ENCODE measurements at places on chromosomes 12 and 14.

DNA sequence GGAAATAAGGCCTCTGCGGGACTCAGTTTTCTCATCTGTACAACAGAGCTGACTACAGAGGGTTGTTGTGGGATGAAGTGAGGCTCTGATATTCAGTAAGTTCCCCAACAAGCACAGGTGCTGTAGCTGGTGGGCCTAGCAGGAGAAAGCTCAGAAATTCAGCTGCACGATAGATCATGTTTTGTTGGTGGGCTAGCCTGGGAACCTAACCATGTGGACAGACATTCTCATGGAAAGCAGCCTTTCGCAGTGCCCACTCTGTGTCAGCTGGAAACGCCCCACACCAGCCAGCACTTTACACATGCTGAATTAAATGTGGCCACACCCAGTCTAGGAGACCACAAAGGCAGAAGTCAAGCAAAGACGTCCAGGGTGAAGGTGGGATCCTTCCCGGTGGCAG lies 16.1 kb downstream of the PITPNM2 start:
- DNase-seq = no peak

GRCh38 chr12:45713078-45713477 lies 16.4 kb upstream of the ARID2 start:
- no peak for DNase-seq

DNA sequence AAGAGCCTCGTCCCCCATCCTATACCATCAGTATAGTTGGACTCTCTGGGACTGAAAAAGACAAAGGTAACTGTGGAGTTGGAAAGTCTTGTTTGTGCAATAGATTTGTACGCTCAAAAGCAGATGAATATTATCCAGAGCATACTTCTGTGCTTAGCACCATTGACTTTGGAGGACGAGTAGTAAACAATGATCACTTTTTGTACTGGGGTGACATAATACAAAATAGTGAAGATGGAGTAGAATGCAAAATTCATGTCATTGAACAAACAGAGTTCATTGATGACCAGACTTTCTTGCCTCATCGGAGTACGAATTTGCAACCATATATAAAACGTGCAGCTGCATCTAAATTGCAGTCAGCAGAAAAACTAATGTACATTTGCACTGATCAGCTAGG lies 13.6 kb downstream of the ARHGAP5 start:
- no peak for DNase-seq

GRCh38 chr14:37813732-37814131 lies 218.3 kb downstream of the TTC6 start:
- no peak for DNase-seq

DNA sequence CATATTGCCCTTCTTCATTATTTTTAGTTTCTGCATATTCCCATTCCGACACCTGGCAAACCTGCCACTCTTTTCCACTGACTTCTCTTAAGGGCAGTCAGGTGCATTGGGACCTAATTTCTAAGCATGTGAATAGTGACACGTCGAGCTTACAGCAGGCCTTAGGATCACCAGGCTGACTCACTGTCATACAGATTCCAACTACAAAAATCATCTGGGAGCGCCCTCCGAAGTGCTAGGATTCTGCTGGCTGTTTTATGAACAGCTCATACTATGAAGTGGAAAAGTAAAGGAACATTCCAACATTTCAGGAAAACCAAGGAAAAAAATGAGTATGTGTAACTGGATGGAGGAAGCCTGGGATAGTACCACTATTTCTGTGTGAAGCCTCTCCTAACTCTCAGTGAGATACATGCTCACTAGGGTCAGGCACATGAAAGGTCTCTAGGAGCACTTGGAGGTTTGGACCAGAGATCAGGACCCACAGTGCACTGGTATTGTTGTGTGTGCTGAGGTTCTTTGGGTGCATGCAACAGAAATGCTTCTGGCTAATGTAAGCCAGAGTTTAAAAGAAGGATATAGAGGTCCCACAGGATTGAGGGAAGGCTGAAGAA lies 257.4 kb downstream of the ZFP36L1 start:
- DNase-seq = no peak

DNA sequence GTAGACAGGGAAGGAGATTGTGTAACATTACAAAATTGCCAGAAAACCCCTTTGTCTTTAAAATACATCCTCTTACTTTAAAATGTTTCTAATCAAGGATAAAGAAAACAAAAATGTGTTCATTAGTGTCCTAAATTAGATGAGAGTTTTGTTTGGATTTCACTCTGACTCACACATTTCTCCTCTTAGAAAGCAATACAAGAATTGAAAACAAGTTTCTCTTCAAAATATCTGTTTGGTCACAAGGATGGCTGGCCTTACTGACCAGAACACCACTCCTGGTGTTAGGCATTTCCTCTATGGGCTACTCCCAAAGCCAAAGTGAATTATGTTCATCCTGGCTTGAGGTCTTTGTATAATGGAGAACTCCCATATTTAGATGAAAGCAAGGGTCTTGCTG lies 6.4 kb downstream of the GUCY2C start:
- DNase-seq = no peak

GRCh38 chr12:124916374-124917134 lies 2.1 kb upstream of the UBC start:
- no peak for DNase-seq

GRCh38 chr12:63894132-63894531 lies 49.6 kb downstream of the SRGAP1 start:
- DNase-seq = no peak

- DNase-seq = no peak
Observed at GRCh38 chr14:63833728-63834127, 19.1 kb upstream of the SYNE2 start.

DNA sequence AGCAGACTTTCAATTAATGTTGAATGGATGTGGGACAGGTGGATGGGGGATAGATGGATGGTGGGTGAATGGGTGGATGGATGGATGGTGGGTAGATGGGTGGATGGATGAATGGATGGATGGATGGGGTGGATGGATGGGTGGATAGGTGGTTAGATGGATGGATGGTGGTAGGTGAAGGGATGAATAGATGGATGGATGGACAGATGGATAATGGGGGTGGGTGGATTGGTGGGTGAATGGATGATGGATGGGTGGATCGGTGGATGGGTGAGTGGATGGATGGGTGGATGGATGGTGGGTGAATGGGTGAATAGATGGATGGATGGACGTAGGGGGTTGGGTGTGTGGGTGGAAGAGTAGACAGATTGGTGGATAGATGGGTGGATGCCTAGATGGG lies 14.0 kb upstream of the INF2 start:
- no peak for DNase-seq

GRCh38 chr12:27427824-27428223 lies 18.7 kb upstream of the SMCO2 start:
- DNase-seq = no peak

DNA sequence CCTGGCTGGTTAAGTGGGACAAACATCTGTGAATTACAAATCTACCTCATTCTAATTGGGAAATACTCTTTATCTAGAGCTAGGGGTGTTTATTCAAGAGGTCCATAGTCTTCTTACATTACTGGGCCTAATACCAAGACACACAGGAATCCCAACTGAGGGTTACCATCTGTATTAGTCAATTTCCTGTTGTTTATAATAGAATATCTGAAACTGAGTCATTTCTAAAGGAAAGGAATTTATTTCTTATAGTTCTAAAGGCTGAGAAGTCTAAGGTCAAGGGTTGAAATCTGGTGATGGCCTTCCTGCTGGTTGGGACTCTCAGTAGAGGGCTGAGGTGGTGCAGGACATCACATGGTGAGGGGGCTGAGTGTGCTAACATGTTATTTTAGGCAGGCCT lies 36.0 kb downstream of the RTRAF start:
- no peak for DNase-seq

GRCh38 chr12:86826051-86826450 lies 569.9 kb upstream of the MGAT4C start:
- no peak for DNase-seq

DNA sequence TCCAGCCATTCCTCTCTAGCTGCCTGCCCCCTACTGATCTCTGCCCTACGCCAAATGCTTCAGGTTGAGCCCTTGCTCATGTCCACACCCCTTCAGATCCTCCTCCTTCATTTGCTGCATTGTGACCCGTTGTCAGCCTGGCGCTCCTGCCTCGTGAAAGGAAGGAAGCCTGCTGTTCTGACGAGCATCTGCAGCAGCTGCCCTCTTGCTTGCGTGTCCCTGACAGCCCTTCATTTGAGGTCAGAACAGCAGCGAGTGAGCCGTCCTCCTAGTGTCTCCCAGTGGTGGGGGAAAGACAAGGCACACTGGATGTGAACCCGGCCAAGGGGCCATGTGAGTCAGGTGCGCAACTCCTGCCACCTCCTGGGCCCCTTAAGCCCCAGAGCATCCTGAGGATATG lies 3.0 kb upstream of the PIANP start:
- no peak for DNase-seq

GRCh38 chr14:103625356-103626095 lies 3.5 kb upstream of the KLC1 start:
- no peak for DNase-seq

DNA sequence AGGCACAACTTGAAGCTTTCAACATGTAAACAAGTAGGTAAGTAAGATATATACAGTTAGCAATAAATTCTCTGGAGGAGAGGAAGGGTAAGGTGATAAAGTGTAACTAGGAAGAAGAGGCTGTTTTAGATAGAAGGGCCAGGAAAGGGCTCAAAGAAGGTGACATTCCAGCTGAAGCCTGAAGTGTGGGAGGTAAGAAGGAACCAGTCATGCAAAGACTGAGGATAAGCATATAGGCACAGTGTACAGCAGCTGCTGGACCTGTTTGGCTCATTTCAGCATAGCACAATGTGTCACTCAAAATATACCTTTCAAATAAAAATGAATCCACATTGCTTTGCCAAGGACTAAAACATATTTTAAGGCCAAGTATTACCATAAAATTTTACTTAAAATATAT lies 28.6 kb upstream of the ARL1 start:
- DNase-seq = no peak

GRCh38 chr14:93035917-93036651 lies 79.6 kb downstream of the ITPK1 start:
- no peak for DNase-seq

DNA sequence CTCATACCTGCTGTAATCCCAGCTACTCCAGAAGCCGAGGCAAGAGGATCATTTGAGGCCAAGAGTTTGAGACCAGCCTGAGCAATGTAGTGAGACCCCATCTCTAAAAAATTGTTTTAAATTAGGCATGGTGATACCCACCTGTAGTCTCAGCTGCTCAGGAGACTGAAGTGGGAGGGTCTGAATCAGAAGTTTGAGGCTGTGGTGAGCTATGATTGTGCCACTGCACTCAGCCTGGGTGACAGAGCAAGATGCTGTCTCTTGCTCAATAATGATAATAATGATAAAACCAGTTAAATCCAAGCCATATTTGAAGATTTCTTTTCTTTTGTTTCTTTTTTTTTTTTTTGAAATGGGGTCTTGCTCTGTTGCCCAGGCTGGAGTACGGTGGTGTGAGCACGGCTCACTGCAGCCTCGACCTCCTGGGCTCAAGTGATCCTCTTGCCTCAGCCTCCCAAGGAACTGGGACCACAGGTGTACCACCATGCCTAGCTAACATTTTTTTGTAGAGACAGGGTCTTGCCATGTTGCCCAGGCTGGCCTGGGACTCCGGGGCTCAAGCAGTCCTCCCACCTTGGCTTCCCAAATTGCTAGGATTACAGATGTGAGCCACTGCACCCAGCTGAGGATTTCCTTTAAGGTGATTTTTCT lies 12.8 kb downstream of the PSMA6 start:
- no peak for DNase-seq

DNA sequence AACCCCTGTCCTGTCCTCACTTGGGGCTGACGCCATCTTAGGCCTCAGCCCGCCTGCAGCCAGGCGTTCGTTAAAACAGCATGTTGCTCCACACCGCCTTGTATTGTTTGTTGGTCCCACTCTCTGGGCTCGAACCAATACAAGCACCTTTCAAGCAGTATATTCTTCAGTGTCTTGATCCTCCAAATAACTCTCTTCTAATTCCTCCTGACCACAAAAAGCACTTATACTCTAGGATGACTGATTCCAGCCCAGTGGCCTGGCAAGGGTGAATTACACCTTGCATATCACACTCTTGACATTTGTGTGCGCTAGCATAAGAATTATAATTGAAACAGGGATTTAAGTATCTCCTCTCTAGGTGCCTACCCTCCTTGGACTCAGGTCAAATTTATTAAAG lies 7.1 kb downstream of the CCER1 start:
- DNase-seq = no peak

DNA sequence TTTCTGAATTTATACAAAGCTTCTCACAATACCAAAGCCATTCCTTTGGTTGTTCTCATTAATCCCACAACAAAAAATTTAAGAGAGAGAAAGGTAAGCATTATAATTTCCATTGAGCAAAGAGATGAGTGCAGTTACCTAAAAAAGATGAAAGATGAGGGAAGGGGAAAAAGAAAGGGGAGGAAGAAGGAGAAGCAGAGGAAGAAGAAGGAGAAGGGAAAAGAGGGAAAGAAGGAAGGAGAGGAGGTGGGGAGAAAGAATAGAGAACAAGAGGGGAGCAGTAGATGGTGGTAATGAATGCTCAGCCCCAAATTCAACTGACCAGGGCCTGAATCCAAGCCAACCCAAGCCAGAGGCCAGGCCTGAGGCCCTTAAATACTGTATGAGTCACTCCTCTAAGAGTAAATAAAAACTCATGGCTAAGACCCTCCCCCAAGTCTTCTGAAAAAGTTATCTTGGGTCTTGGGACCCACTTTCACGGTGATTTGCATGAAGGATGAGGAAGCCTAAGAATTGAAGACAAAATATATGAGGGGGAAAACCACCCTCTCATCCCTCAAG lies 144.6 kb downstream of the ITPR2 start:
- no peak for DNase-seq

DNA sequence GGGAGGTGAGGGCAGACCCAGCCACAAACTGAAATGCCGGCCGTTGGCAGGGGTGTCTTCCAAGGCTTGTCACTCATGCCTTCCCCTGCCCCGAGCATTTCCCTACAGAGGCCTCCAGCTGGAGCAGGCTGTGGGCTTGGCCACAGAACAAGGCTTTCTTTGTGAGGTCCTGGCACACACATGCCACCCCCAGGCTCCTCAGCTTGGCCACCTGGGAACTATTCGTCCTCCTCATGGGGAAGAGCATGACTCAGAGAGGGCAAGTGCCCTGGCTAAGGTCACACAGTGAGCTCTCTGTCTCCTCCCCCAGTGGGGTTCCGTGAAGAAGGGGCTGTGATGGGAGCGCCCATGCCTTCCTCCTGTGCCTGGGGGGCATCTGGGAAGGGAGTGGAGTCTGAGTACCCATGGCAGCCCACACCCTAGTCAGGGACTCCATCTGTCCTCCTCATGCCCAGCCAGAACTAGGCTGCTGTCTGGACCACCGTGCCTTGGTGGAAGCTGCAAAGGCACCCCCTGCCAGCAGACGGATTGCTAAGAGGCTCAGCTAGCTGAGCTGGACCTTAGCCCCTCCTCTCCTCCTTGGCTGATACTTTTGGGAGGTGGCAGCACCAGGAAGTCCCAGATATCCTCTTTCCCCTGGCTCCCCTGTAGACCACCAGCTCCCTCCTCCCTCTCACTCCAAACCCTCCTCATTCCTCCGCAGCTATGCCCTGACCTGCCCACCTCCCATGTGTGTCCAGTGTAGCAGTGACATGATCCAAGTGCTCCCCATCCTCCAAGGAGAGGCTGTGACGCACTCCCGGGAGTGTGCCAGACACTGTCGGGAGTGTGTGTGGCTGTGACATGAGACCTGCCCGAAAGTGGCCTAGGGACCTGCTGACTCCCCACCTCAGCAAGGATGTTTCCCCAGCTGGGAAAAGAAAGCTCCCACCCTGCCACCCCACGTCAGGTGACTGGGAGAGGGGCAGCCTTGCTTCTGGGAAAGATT lies 21.4 kb downstream of the ABCB9 start:
- no peak for DNase-seq

Measured in activated CD4-positive, CD25-positive, alpha-beta regulatory T cell (primary cell).